ENCODE measurements at places on chromosomes 16 and 17.

- DNase-seq, result no peak
These were observed 114.5 kb downstream of the SMG6 start for GRCh38 chr17:2188971-2189630.

GRCh38 chr17:69533481-69534234 lies 119.2 kb downstream of the MAP2K6 start:
- DNase-seq, result no peak

DNA sequence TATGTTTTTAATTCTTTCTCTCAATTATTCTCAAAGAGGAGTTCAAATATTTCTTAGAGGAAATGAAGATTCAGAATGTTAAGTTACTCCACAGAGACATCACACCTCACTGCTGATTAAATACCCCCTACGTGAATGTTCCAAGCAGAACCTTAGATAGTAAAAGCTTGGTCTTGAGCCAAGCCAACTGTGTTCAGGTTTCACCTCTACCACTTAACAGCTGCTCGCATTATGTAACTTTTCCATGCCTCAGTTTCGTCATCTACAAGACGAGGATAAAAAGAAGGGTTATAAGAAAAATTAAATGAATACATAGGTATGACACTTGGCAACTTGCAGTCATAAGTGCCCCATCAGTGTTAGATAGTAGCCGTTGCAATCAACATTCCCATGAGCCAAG lies 356.2 kb downstream of the RBFOX1 start:
- DNase-seq, result no peak

DNA sequence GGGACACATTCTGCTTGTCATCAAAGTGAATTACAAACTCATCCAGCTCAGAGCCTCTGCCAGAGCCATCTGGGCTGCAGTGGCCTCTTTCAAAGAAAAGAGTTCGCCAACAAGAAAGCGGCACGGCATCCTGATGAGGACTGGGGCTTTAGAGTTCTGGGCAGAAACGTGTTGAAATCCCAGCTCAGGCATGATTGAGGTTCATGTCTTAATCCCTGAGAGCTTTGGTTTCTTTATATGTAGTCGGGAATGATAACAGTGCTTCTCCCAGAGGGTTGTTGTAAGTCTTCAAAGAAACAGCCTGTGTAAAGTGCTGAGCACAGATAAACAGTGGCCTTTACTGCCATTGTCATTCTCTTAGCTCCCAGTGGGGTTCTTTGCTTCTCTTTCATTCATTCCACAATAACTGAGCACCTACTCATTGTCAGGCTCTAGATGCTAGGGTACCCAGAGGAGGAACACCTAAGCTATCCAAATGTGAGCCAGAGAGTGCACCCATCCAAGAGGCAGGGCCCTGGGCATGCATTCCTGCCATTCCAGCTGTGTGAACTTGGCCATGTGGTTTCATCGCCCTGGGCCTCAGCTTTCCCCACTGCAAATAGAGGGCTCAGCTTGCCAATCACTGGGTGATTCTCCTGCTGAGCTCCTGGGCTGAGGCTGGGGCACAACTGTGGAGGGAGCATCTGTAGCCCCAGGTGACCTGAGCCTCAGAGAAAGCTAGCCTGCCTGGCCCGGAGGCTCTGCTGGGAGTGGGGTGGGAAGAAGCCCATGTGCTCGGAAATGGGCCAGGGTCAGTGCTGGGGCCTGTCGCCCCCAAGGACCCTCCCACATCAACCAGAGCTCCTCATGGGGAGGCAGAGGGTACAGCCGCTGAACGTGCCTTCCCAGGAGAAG lies 38.3 kb upstream of the CRHR1 start:
- DNase-seq, result no peak

- no peak for DNase-seq
These were observed 589 bp upstream of the FBF1 start for GRCh38 chr17:75941442-75941819.

DNA sequence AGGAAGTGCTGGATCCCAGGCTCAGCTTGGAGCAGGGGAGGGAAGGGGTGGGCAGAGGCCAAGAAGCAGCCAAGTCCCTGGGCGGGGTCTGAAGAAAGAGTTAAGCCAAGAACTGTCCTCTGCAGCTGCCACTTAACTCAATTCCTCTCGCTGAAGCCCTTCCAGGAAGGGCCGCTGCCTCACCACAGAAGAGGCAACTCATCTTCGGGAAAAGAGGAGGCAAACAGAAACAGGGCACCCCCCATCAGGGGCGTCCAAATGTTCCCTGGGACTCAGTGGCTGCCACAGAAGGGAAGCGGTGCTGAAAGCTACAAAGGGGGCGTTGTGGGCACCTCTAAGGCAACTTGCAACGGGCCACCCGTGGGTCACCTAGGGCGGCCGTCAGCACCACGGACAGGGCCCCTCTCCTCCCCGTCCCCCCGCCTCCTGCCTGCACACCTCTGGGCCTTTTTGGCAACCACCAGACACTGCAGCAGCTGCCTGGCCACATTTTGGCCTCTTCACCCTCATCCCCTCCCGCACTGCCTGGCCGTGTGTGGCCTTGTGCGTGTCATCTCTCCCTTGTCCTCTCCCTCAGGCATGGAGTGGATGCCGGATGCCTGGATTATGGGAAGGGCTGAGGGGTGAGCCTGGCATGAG lies 2.5 kb downstream of the TLCD3B start:
- no peak for DNase-seq

GRCh38 chr16:10090816-10091215 lies 91.4 kb downstream of the GRIN2A start:
- DNase-seq, result no peak

- no peak for DNase-seq
These were observed 19.7 kb downstream of the IGF2BP1 start for GRCh38 chr17:49016775-49017463.

DNA sequence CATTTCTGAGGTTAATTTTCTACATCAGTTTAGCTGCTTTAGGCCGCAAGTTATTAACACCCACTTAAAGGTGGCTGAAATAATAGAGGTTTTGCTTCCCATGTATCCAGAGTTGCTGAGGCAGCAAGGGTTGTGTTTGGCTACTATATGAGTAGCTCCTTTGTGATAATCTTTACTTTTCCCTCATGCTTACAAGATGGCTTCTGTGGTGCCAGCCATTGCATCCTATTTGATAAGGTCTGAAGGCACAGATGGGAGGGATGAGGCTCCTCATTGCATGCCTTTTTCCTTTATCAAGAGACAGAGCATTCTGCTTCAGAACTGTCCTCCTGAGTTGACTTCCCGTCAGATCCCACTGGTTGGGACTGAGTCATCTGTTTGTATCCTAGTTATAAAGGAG lies 340.2 kb downstream of the WWOX start:
- DNase-seq, result no peak

DNA sequence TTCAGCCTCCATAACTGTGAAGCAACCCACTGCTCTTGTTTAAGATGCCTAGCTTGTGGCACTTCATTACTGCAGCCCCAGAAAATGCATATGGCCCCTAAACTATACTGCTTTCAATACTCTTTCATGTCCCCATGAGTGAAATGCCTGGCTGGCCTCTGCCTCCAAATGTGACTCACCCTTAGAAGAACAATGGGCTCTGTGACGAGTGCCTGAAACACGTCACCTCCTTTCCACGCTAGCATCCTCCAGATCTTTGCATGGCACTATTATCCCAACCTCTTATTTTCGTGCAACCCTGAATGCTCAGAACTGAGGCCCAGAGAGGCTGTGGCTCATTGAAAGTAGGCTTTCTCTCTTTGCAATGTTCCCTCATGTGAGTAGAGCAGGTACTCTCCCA lies 233.1 kb downstream of the CBLN1 start:
- no peak for DNase-seq

GRCh38 chr16:25366078-25366477 lies 108.4 kb upstream of the ZKSCAN2 start:
- DNase-seq, result no peak

GRCh38 chr17:77196251-77196650 lies 55.5 kb downstream of the SEC14L1 start:
- DNase-seq, result no peak

DNA sequence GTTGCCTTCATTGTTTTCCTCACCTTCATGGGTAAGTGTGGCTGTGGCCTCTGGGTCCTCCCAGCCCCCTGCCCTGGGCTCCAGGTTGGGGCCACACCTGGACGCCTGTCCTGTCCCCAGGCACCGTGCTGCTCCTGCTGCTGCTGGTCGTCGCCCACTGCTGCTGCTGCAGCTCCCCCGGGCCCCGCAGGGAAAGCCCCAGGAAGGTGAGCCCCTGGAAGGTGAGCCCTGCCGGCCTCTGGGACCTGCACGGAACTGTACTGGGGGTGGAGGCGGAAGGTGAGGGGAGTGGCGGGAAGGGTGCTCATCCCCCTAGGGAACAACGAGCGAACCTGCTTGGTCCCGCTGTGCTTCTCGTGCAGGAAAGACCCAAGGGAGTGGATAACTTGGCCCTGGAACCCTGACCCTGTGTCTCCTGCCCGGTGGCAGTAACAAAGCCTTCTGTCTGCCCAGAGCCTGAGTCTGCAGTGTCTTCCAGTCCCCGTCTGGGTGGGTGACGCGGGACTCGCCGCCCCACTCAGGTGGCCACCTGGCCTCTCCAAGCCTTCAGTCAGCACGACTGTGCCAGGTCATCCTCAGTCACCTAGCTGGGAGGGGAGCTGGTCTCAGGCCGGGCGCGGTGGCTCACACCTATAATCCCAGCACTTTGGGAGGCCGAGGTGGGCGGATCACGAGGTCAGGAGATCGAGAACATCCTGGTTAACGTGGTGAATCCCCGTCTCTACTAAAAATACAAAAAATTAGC lies 831 bp downstream of the SMIM22 start:
- DNase-seq, result no peak

DNA sequence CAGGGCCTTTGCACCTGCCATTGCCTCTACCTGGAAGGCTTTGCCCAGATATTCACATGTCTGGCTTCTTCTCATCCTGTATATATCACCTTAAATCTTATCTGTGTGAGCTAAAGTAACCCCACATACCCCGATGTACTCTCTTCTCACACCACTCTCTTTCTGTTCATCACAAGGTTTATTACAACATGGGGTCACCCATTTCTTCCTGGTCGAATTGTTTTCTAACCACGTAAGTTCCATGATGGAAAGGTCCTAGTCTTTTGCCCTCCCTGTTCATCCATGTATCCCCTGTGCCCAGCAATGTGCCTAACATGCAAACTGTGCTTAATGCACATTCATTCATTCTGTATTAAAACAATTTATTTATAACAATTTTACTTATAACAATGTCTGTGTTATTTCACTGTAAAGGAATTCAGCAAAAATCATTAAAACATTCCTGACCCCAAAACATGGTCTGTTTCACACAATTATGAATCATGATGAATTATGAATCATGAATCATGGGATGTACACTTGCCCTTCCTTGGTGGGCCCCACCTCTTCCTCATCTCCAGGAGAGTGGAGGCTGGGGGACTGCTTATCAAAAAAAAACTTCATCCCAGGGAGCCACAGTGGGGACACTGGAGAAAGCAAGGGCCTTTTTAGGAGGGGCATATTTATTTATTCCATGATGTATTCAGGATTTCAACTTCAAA lies 336.4 kb downstream of the GRIN2A start:
- DNase-seq, result no peak

GRCh38 chr17:563616-564015 lies 151.0 kb downstream of the VPS53 start:
- DNase-seq, result no peak

GRCh38 chr16:71562552-71562951 lies 14.3 kb downstream of the TAT start:
- no peak for DNase-seq

DNA sequence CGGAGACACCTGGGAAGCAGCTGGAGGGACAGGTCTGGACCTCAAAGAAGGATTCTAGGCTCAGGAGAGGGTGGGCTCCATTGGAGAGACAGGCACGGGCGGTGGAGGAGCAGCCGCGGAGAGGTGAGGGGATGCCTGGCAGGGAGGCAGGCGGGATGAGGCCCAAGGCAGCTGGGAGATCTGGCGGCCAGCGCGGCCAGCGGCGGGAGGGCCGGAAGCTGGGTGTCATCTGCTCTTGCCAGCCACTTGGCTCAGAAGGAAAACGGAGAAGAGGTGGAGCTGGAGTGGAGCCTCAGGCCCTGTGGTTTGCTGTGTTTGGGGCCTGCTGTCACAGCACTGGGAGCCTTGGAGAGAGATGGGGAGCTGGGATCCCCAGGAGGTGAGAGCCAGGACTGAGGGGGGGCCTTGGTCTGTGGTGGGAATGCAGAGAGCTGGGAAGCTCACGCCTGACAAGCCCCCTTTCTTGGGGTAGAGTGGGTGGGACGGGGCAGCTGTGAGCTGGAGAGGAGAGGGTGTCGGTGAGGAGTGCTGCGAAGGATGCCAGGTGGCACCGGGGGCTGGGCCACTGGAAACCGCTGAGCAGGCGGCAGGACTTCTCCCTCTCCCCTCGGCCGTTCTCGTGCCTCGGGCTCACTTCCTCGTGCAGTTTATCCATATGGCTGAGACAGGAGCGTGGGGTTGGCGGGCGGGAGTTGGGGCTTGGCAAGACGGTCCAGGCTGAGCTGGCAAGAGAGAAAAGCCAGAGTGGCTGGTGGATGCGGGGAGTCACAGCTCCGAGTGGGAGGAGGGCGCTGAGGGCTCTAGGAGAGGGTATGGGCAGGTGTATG lies 8.0 kb downstream of the TBC1D24 start:
- DNase-seq, result peak; percentile 71

DNA sequence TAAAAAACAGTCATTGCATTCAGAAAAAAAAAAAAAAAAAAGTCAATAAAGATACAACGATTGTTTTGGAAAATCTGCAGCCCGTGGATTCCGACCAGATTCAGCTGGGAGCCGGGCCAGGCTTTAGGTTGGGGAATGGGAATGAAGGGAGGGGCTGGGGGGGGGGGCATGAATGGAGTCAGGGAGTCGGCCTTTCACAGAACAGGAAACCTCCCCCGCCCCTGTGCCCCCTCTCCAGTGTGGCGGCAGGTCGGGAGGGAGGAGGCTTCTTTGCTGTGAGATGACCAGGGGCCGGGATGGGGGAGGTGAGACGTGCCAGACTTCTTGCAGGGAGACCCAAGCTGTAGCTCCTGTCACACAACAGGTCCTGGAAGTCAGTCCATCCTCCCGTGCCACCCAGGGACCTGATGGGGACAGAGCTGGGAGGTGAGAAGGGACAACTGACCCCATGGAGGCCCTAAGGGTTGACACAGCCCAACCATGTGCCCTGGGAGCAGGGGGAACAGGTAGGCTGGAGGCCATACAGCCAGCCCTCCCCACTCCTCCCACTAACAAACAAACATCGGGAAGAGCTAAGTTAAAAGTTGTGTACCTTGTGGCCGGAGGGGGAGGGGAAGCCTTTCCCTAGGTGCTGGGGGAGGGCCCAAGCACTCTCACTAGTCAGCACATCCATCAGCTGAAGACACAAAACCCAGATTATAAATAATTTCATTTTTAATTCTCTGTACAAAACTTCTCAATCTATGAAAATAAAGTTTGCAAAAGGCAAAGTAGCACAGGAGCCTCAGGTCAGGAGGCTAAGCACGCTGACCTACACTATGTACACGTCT lies 25.2 kb downstream of the SREBF1 start:
- DNase-seq, result no peak

GRCh38 chr17:1648173-1648962 lies 1.3 kb downstream of the RILP start:
- no peak for DNase-seq

- DNase-seq, result peak; percentile 44
These were observed 175.9 kb downstream of the IRF8 start for GRCh38 chr16:86074651-86075487.

GRCh38 chr17:64007838-64008282 lies 9.7 kb downstream of the PRR29 start:
- DNase-seq, result no peak

- no peak for DNase-seq
These were observed 14.3 kb downstream of the MYL4 start for GRCh38 chr17:47223460-47223859.
